ENCODE measurements at places on chromosomes 1 and 21. TPM values are rescaled to one million over a fixed set of nuclear protein-coding genes. Genes with fewer than 3 reads are reported as not detected.

Gene VSIG8
- 0.21 TPM for total RNA-seq

GRCh38 chr1:226598455-226598849 lies 49.9 kb downstream of the STUM start:
- peak; percentile 20 for DNase-seq
- H3K27ac ChIP-seq, result no peak overlapping the region
- no peaks in the 10 kb centered on the region for H3K27me3 ChIP-seq
- H3K4me3 ChIP-seq, result no peak overlapping the region
- H3K4me1 ChIP-seq, result no peaks in the 10 kb centered on the region
- no peaks in the 10 kb centered on the region for H3K36me3 ChIP-seq

DNA sequence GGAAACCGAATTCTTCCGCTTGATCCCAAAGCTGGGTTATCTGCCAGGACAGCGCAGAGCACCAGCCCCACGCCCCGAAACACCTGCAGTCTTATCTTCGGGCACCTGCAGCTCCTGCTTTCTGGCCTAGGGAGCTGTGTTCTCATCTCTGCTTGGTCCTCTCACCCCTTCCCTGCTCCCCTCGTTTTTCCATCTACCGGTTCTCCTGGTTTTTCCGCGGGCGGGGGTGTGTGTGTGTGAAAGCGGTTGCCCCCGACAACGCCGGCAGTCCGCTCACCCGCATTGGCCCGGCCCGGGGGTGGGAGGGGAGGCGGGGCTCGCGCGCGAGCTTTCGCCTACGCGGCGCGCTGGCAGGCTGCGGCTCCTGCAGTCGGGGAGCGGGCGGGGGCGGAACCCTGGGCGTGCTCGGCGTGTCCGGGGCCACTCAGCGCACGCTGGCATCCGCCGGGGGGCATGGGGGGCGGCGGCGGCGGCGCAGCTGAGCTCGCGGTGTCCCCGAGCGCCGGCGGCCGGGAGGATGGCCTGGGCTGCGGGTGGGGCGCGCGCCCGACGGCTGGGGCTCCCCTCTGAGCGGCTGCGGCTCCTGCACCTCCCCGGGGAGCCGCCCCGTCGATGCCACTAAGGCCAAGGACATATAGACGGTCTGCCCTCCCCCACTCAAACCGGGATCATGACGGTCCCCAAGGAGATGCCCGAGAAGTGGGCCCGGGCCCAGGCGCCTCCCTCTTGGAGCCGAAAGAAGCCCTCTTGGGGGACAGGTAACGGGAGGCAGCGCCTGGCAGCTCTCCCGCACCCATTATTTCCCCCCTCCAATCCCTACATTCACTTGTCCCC lies 3.2 kb downstream of the ATP8B2 start:
- peak; percentile 97 for DNase-seq
- H3K4me3 ChIP-seq, result peak overlapping the region; percentile 32
- H3K4me1 ChIP-seq, result no peaks in the 10 kb centered on the region
- H3K27me3 ChIP-seq, result no peaks in the 10 kb centered on the region
- H3K36me3 ChIP-seq, result peaks cover 5% of the 10 kb centered on the region
- peak overlapping the region; percentile 81 for H3K27ac ChIP-seq

DNA sequence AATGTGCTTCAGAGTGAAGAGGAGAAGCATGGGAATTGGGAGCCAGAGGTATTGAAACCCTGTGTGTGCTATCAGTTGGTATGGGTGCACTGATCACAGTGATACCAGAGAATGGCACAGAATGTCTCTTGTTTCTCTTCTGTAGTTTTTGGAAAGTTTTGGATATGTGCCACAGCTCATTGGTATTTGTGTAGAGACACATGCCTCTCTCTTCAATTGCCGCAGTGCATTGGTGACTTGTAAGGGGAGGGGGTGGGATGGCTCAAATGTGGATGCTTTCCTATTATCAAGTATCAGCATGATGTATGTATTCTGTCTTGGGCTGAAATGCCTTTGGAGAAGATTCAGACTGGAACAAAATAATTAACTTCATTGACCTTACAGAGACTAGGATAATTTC lies 101.0 kb downstream of the HMCN1 start:
- H3K27ac ChIP-seq, result no peak overlapping the region
- H3K27me3 ChIP-seq, result no peaks in the 10 kb centered on the region
- no peak overlapping the region for H3K4me3 ChIP-seq

DNA sequence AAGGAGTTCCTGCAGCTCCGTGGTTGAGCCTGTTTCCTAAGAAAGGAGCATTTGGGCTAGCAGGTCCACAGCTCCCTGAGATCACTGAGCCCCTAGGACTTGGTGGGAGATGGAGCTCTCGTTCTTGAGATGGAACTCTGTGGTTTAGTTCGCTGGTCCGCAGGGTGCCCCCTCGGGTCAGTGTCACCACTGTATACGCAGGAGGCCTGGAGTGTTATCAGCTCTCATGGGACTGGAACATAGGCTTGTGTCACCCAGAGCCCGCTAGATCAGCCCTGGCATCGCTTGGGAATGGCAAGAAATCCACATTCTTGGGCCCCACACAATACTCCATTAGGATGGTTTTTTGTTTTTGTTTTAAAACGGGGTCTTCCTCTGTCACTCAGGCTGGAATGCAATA lies 3.6 kb downstream of the SNAP47 start:
- H3K27ac ChIP-seq, result no peak overlapping the region
- no peaks in the 10 kb centered on the region for H3K4me1 ChIP-seq
- H3K4me3 ChIP-seq, result no peak overlapping the region
- H3K36me3 ChIP-seq, result no peaks in the 10 kb centered on the region
- no peak for DNase-seq

Data from aorta (tissue), 5 donors.